ENCODE measurements at places on chromosomes 4 and X.

GRCh38 chr4:188171551-188171950 lies 32.3 kb downstream of the TRIML1 start:
- H3K4me1 ChIP-seq: no peaks in the 10 kb centered on the region
- H3K4me3 ChIP-seq: no peak overlapping the region
- H3K27ac ChIP-seq: no peak overlapping the region
- no peaks in the 10 kb centered on the region for H3K27me3 ChIP-seq
- H3K36me3 ChIP-seq: no peaks in the 10 kb centered on the region

- no peaks in the 10 kb centered on the region for H3K27me3 ChIP-seq
- DNase-seq: no peak
- no peak overlapping the region for H3K4me3 ChIP-seq
- H3K36me3 ChIP-seq: peaks cover 23% of the 10 kb centered on the region
- H3K4me1 ChIP-seq: no peaks in the 10 kb centered on the region
Observed at GRCh38 chrX:15815779-15816437, 25.6 kb downstream of the ZRSR2 start.

DNA sequence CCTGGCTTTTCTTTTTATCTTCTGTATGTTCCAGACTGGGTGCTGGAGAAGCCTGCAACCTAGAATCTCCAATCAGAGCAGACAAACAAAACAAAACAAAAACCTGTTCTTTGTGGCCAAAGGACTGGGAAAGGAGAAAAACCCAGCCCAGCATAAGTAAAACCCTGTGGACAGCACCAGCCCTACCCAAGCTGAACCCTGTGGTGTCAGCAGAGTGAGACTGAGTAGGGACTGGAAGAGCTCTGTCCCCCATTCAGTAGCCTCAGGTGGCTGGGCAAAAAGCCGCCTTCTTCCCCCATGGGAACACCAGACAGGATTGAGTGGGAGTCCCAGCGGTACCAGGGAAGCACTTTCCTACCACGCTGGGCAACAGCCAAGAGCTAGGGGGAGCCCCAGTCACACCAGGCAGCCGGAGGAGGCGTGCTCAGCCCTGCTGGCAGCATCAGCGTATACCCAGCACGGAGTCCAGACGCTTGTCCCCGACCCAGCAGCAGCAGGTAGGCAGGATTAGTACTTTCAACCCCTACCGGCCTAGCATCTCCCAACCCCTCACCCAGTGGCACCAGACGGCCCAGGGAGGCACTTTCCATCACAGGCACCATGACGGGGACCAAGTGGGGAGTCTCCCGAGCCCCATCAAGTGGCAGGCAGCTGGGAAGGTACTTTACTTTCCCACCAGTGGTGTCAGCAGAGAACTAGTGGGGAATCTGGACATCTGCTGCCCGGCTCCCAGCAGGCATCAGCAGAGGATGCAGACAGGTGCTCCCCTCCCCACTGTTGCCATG lies 8.6 kb upstream of the JADE3 start:
- H3K27ac ChIP-seq: no peak overlapping the region
- no peaks in the 10 kb centered on the region for H3K4me1 ChIP-seq
- no peaks in the 10 kb centered on the region for H3K27me3 ChIP-seq
- peak; percentile 87 for DNase-seq
- no peaks in the 10 kb centered on the region for H3K36me3 ChIP-seq

GRCh38 chr4:181216501-181216900 lies 1026.7 kb upstream of the TENM3 start:
- no peak overlapping the region for H3K27ac ChIP-seq
- DNase-seq: no peak
- no peaks in the 10 kb centered on the region for H3K4me1 ChIP-seq
- no peaks in the 10 kb centered on the region for H3K27me3 ChIP-seq

DNA sequence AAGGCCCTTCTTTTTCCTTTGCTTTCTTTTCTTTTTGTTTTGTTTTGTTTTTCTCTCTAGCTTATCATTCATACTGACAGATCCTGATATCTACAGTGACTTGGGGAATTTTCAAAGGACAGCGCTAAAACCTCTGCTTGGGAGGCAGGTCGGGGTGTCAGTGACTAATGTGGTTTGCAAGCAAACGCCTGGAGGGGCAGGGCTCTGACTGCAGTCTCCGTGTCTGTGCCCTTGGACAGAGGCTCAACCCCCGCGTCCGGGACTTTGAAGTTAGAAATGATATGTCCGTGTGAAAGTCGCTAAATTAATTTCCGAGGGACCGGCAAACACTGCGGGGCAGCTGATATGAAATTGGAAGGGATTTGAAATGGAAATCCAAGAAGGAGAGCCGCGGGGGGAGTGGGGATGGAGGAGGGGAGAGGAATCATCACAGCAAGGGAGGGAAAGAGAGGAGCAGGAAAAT lies 312.4 kb downstream of the DHRSX start:
- H3K27ac ChIP-seq: no peak overlapping the region
- no peaks in the 10 kb centered on the region for H3K4me1 ChIP-seq
- no peak overlapping the region for H3K4me3 ChIP-seq
- no peaks in the 10 kb centered on the region for H3K36me3 ChIP-seq
- H3K27me3 ChIP-seq: no peaks in the 10 kb centered on the region

All from thyroid gland (tissue), 4 donors.